Stimulated activated CD8-positive, alpha-beta memory T cell treated with anti-CD3 and anti-CD28 coated beads, Interleukin-7, amount 100 ng/mL, for 48 hours (primary cell): ENCODE measurements at places on chromosomes 4 and X.

- no peak for DNase-seq
Observed at GRCh38 chrX:72123471-72124185, 8.1 kb downstream of the RTL5 start.

GRCh38 chr4:159538556-159538955 is 435.7 kb downstream of the RAPGEF2 start:
- DNase-seq: no peak

- DNase-seq: no peak
Observed at GRCh38 chr4:113987382-113987941, 8.0 kb upstream of the ARSJ start.

- DNase-seq: no peak
Observed at GRCh38 chr4:90958256-90958895, 831.2 kb downstream of the CCSER1 start.

DNA sequence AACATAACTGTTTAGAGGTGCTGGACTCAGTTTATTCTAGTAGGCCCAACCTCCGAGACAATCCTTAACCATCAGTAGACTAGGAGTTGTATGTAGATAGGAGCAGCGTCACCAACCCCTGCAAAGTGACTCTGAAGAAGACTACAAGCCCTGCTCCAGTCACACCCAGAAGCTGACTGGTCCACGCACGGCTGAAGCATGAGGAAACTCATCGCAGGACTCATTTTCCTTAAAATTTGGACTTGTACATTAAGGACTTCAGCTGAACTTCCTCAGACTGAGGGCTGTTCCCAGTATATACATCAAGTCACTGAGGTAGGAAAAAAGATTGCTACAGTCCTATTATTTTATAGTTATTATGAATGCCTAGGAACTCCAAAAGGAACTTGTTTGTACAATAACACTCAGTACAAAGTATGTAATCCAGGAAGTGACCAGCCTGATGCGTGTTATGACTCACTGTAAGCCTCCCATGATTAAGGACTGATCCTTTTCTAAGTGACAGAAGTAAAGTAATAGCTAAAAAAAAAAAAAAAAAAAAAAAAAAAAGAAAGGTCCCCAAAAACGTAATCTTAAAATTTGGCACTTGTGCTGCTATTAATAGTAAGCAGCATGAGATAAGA is 41.6 kb upstream of the UGT2B7 start:
- no peak for DNase-seq

DNA sequence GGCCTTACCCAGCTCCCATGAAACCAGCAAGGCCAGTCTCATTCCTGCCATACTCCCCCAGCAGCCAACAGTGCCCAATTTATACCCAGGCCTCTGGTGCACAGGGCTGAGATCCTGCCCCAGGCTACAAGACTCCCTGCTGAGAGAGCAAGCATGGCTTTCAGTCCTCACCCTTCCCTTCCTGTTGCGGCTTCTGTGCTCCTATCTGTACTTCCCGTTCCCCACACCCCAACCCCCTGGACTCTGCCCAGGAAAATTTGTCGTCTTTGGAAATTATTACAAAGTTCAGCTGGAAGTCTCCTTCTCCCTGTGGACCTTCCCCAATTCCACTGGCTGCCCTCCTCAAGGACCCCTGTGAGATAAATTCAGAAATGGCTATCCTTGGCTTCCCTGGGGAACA is 84.1 kb upstream of the GK2 start:
- DNase-seq: no peak

DNA sequence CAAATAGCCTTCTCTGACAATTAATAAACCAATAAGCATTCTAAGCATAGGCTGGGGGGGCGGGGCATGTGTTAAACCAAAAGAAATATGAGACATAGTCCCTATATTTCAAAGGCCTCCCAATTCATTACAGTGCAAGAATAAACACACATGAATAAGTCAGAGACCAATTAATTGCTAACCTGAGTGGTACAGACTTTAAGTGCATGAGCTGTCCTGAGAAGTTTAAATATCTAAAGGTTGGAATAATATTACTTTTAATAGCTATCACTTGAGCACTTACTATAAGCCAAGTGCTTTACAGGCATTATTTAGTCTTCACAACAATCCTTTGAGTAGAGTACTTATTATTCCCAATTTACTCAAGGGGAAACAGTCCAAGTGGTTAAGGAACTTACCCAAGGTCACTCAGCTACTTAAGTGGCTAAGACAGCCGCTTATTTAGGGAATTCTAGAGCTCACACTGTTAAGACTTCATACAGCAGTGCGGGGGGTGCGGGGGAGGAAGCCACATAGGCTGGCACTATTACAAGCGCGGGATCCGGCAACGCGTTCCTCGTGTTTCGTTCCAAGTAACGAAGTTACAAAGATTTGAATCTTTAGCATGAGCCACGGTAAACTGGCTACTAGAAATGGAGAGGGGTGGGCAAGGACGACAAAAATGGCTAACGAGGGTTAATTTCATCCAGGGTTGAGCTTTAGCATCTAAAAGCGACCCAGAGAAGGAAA is 1.4 kb downstream of the THOC2 start:
- DNase-seq: no peak

- DNase-seq: no peak
Observed at GRCh38 chr4:100880011-100880410, 362.2 kb upstream of the EMCN start.

DNA sequence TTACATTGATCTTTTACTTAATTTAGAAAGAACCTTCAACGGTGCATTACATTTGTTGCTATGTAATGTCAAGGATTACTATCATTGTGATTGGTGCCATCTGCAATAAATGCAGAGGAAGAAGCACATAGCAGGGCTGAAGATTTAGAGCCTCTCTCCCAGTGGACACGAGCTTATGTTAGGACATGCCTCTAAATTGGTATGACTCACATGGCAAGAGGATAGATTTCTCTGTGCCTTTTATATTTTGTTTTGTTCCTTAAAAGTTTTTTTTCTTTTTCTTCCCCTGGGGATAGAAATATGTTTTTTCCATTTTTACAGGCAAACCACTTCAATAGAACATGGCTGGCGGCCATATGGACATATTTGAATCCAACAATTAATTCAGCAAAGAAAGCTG is 205.0 kb upstream of the HAND2 start:
- no peak for DNase-seq
